Urinary bladder (tissue), 4 donors: ENCODE measurements at places on chromosomes 11 and 22. TPM values are rescaled to one million over a fixed set of nuclear protein-coding genes. Genes with fewer than 3 reads are reported as not detected.

GRCh38 chr22:24768537-24769374, 5.8 kb downstream of the PIWIL3 start:
- DNase-seq, result peak; percentile 50

CRYBB2 gene
- total RNA-seq, result not detected

DNA sequence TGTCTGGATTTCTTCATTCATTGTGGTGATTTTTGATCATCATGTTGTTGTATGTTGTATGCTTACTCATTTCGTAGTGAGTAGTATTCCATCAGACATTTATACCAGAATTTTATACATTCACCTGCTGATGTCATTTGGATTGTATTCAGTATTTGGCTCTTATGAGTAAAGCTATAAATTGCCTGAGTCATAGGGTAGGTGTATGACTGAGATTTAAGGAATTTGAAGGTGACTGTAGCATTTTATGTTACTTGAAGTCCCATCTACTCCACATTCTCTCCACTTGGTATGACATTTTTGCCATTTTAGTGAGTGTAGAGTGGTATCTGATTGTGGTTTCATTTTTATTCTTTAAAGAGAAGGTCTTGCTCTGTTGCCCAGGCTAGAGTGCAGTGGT, 548.2 kb downstream of the TBC1D22A start:
- DNase-seq, result no peak

DNA sequence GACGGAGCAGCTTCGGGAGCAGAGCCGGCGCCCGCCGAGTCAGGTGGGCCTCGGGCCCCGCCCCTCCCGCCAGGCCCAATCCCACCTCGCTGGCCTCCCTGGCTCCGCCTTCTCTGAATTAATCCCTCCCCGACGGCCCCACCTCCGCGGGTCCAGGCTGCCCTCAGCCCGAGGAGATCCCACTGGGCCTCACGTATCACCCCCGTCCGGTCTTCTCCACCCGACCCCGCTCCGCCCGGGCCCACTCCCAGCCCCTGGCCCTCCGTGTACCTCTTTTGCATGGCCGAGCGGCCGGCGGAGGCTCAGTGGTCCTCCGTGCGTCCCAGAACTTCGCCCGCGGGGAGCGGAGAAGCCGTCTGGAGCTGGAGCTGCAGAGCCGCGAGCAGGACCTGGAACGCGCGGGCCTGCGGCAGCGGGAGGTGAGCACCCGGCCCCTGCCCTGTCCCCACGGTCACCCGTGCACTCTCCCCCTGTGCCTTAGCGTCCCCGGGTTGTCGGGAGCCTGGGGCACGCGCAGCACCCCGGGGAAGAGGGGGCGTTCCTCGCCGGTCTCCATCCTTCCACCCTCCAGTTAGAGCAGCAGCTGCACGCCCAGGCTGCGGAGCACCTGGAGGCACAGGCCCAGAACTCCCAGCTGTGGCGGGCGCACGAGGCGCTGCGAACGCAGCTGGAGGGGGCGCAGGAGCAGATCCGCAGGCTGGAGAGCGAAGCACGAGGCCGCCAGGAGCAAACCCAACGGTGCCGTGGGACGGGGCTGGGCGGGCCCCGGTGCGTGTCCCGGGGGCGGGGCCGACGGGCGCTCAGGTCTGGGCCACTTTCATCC, 2.2 kb upstream of the CD151 start:
- DNase-seq, result no peak

ZNRD2 gene
- 14.6 TPM for total RNA-seq

- no peak for DNase-seq
Measured at GRCh38 chr11:70608568-70609470, 210.5 kb downstream of the CTTN start.

- peak; percentile 63 for DNase-seq
Measured at GRCh38 chr22:22959147-22959827, 71.7 kb downstream of the IGLL5 start.

DNA sequence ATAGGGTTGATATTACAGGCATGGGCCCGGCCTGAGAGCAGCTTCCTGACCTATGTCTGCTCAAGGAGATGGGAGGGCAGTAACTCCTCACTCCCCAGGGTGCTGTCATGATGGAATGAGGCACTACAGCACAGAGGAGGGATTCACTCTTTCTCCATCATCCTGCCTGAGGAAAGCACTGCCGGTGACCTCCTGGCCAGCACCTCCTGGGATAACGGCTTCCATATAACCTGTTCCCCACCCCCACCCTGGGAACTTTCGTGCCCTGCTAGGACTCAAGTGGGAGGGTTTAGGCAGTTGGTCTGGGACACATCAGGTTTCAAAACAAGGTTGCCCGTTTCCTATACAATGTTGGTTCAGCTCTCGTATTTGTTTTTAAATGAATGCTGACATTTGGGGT, 42.7 kb upstream of the MN1 start:
- no peak for DNase-seq

DNA sequence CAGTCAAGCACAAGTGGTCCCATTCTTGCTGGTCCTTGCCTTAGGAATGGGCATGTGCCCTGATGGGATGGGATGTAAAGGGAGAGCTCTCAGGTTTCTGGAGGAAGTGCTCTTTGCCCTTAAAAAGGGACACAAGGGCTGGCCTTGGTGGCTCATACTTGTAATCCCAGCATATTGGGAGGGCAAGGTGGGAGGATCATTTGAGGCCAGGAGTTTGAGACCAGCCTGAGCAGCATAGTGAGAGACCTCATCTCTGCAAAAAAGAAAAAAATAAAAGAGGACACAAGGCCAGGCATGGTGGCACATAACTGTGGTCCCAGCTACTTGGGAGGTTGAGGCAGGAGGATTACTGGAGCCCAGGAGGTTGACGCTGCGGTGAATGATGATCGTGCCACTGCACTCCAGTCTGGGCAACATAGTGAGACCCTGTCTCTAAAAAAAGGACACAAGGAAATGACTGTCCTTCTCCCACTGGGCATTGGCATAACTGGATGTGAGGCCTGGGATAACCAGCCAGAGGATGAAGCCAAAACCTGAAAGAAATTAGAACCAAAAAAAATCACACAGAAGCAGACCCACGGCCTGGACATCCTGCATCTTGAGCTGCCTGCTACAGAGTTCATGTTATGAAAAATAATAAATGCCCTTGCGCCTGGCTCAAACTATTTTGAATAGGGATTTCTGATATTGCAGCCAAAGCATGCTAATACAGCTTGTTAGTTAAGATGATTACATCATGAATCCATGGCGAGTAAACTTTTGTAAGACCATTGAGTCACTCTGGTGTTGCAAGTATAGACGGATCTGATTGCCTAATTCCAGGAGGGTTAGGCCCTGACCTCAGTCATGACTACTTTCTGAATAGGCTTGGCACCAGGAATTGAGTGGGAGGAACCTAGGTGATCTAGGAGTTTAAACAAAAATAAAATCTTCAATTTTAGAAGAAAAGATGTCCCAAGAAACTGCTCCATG, 12.9 kb upstream of the CRKL start:
- DNase-seq, result no peak

- DNase-seq, result peak; percentile 5
Measured at GRCh38 chr11:91194546-91194945, 971.7 kb upstream of the CHORDC1 start.

DNA sequence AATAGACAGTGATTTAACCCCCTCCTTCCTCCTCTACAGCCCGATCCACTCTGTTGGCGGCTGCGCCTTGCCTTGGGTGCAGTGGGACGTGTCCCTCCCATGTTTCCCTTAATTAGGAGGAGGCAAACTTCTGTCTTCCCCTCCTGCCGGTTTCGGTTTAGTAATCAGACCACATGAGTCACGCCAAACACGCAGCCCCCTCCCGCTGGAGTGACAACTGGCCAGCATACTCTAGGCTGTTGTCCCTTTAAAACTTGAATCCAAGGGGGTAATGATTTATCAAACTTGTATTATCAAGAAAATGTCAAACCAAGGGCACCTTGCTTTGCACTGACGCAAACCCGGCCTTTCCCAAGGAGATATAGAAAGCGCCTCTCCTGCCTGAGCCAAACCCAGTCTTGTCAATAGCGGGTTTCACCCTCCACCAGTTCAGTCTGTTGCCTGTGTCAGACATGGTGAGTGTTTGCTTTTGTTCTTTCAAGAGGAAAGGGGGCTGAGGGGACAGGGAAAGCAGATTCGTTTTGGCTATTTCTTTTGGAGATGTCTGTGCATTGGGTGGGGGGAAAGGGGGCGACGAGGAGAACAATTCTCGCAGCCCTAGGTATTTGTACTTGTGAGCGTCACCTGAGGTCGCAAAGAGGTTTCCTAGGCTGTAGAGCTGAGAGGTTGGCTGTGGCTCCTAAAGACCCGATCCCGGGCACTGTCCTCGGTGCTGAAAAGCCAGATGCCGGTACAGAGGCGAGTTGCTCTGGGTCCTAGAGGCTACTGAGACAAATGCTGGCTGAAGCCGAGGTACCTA, at the start of gene SLC6A5:
TSS of gene SLC6A5 (plus strand) at position 388 of the 799 bp plus-strand sequence. CDS start at position 453, 65 bp downstream.
- no peak for DNase-seq

GRCh38 chr11:297051-297585, 2.2 kb downstream of the IFITM5 start:
- no peak for DNase-seq

SERPINH1 gene
- total RNA-seq, result 489 TPM

- no peak for DNase-seq
Measured at GRCh38 chr22:44206330-44206645, 25.6 kb downstream of the PARVG start.

GRCh38 chr11:109140857-109141515, 281.0 kb upstream of the C11orf87 start:
- DNase-seq, result no peak

ABTB2 gene
- 3.2 TPM for total RNA-seq

OR6Q1 gene
- not detected for total RNA-seq

DNA sequence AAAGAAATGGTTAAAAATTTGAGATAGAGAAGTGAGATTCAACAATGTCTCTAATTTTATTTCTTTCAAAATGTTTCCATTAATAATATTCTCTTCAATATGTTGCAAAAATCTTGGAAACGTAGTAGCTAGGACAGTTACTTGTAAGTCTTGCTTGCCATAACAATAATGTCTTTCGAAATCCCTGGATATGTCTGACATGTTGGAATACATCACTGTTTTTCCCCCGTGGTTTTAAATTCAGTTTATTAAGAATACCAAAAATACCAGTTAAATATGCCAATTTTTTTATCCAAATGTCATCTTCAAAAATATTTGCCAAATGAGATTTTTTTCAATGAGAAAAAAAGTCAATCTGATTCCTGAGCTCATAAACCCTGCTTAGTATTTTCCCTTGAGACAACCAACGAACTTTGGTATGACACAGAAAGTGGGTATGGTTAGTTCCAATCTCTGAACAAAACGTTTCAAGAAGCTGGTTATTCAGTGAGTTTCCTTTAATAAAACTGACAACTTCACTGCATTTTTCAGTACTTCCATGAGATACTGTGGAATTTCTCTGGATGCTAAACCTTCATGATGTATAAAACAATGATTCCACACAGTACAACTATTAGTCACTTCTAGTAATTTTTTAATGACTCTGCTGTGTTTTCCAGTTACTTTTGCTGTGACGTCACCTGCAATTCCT, 36.7 kb upstream of the AMPD3 start:
- DNase-seq, result no peak
